Neuronal stem cell (in vitro differentiated cells): ENCODE measurements at places on chromosomes 3 and 15.
A peak's percentile ranks its signal among the peaks of the same experiment; 100 is the strongest.

DNA sequence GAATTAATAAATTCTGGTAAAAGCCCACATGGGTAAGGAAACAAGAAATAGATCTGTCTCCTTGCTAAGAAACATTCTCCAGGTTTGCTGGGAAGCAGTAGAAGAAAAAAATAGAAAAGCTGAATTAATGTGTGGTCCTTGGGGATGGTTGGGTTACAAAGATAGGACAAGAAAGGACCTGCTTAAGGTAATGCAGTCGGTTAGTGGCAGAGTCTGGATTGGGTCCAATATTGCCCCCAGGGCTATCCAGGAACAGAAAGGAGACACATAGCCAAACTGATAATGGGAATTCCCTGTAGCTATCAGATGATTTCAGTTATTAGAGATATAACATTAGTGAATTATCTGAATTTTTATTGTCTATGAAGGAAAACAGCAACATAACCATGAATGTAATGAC, 584.3 kb downstream of the ROBO1 start:
- no peak overlapping the region for H3K4me3 ChIP-seq
- no peaks in the 10 kb centered on the region for H3K27me3 ChIP-seq

DNA sequence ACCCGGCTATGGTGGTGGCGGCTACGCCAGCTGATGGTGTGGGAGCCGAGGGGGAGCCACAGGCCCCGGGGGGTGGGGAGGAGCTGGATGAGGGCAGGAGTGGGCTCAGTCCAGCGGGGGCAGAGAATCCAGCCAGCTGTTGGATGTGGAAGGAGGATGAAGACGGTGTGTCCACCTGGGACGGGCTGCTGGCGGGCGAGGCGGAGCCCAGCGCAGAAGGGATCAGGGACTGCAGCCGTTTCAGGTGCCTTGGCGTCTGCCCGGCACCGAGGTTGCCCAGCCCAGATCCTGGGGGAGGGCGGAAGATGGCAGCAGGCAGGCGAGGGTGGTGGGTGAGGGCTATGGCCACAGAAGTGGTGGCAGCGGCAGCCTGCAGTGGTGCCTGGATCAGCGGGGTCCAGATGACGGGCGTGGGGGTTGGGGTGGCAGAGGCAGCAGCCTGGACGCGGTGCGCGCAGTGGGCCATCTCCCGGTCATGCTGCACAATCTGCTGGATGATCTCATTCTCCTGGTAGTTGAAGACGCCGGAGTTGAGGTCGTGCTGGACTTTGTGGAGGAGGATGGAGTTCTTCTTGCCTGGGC, 45.3 kb downstream of the HCN4 start:
- H3K27me3 ChIP-seq, result no peaks in the 10 kb centered on the region
- H3K27ac ChIP-seq, result no peak overlapping the region
- peaks cover 2% of the 10 kb centered on the region for H3K4me1 ChIP-seq

DNA sequence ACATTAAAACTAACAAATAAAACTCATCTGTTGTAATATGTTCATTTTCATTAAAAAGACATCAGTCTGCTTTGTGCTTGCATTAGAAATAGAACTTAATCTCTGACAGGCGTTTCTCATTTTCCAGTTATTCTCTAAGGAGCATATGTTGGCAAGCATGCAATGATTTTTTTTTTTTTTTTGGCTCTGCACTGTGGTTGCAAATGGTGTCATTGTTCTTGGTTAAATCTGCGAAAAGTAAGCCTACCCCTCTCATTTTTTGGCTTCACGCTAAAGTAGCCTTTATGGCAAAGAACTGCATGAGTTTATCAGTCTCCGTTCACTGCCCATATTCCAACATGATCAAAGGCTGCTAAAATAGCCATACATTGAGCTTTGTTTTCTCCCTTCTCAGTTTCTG, 403.2 kb downstream of the MECOM start:
- H3K27ac ChIP-seq, result no peak overlapping the region
- no peaks in the 10 kb centered on the region for H3K4me1 ChIP-seq
- DNase-seq, result no peak
- no peaks in the 10 kb centered on the region for H3K36me3 ChIP-seq
- H3K4me3 ChIP-seq, result no peak overlapping the region
- no peaks in the 10 kb centered on the region for H3K27me3 ChIP-seq

- peaks cover 3% of the 10 kb centered on the region for H3K27me3 ChIP-seq
- DNase-seq, result no peak
- H3K27ac ChIP-seq, result no peak overlapping the region
- H3K4me1 ChIP-seq, result peaks cover 18% of the 10 kb centered on the region
Measured at GRCh38 chr3:45223889-45224727, 2.0 kb downstream of the TMEM158 start.

- no peak overlapping the region for H3K27ac ChIP-seq
- no peaks in the 10 kb centered on the region for H3K27me3 ChIP-seq
- H3K36me3 ChIP-seq, result no peaks in the 10 kb centered on the region
Measured at GRCh38 chr3:55571913-55572312, 84.8 kb upstream of the WNT5A start.

DNA sequence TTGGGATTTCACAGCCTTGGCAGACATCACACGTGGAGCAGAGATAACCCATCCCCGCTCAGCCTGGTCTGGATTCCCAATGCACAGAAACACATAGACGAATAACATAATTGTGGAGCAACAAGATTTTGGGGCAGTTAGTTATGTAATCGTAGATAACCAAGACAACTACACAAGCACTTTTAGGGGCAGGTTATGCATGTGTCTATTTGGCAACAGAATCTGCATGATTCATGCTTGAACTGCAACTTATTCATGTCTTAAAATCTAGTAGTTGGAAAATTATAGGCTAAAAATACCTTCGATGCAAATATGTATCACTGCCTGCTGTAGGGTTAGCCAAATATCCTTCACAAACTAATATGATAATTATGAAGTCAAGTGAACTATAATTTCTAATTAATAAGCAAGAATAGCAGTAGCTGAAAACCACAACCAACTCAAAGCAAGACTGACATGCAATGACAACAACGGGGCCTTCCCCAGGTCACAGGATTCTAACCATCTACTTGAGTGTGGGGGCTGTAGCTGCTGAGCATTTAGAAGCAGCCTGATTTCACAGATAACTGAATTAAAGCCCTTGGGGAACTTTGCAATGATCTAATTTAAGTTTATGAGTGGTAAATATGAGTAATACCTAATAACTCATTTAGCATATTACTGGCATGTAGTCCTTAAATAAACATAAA, 31.1 kb downstream of the DGKG start:
- H3K27me3 ChIP-seq, result peaks cover 12% of the 10 kb centered on the region
- H3K4me1 ChIP-seq, result no peaks in the 10 kb centered on the region
- no peaks in the 10 kb centered on the region for H3K36me3 ChIP-seq
- no peak overlapping the region for H3K4me3 ChIP-seq

DNA sequence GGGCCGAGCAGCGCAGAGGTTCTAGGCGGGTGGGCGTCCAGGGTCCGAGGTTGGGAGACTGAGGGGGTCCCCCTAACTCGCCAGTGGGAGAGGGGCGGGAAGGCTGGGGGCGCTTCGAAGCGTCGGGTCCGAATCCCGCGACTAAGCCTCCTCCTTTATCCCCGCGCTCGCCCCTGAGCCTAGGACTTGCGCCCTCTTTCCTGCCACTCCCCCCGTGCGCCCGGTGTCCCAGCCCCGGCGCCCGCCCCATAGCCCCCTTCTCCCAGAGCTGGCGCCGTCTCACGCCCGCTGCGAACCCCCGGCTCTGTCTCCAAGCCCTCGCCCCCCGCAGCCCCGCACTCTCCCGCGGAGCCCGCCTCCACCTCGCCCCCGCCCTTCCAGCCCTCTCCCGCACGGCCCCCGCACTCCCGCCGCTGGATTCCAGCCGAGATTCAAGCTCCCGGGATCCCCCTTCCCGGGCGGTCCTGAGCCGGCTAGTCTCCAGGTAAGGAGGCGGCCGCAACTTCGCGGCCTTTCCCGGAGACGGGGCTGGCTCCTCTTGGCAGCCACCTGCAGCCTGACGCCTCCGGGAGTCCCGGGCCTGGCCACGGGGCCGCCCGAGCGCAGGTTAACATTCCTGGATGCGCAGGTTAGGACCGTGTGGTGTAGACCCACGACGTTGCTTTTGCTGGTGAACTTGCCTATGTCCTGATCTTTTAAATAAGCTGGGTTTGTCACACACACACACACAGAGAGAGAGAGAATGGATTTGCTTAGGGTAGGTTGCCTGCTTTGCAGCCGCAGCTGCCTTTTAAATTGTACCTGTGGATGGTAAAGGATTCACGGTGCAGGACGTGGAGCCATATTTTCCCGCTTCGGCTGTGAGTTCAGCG, 563 bp downstream of the PXYLP1 start:
- peaks cover 8% of the 10 kb centered on the region for H3K4me1 ChIP-seq
- H3K27ac ChIP-seq, result no peak overlapping the region
- H3K4me3 ChIP-seq, result peak overlapping the region; percentile 71
- peaks cover 2% of the 10 kb centered on the region for H3K36me3 ChIP-seq
- peaks cover 15% of the 10 kb centered on the region for H3K27me3 ChIP-seq
- peak; percentile 29 for DNase-seq

DNA sequence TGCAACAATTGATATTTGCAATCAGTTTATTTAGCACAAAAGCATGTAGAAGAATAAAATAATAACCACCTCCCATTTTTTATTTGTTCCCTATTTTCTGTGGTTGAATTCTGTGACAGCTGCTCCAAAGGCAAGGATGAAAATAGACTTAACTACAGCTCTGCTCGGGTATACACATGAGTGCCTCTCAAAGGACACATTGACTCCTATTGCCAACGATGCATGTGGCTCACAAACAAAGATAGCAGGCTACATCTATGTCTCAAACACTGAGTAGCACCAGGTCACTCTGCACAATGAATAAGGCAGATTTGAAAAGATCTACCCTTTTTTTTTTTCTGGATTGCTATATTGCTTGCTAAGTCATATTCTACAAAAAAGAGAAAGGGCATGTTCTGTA, 612.9 kb downstream of the ROBO1 start:
- no peaks in the 10 kb centered on the region for H3K36me3 ChIP-seq
- peaks cover 5% of the 10 kb centered on the region for H3K4me1 ChIP-seq
- H3K27me3 ChIP-seq, result no peaks in the 10 kb centered on the region

DNA sequence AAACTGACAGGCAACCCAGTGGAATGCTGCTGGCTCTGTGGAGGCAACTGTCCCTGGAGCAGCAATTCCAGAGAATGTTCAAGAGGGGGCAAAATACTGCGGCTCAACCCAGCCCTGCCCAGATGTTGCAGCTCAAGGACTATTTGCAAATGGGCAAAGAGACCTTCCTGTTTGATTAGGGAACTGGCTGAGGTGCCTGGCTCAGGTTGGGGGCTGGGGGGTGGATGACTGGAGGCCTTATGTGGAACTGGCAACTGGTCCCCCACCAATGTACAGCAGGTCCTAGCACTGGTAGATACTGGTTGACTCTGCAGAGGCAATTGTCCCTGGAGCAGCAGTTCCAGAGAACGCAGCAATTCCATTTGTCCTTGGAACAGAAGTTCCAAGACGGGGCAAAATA, 302.5 kb downstream of the ZPLD1 start:
- no peak overlapping the region for H3K4me3 ChIP-seq
- H3K27ac ChIP-seq, result no peak overlapping the region
- H3K27me3 ChIP-seq, result no peaks in the 10 kb centered on the region
- no peak for DNase-seq

DNA sequence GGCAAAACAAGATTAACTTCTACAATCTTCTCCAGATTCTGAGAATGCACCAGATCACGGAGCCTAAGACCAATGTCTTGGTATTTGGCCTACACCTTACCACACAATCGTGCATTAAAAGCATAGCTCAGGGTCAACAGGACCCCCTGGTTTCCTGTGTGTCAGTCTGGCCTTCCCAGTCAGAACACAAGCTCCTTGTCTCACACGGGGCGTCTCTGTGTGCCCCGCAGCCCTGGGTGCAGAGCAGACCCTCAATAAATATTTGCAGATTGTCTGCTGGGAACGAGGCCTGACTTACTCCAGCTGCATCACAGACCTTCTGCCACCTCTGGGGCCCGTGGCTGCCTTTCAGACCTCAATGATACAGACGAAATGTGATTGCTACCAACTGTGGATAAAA, 82.5 kb upstream of the CTNNB1 start:
- H3K4me3 ChIP-seq, result no peak overlapping the region
- peaks cover 2% of the 10 kb centered on the region for H3K27me3 ChIP-seq
- DNase-seq, result no peak
- no peaks in the 10 kb centered on the region for H3K36me3 ChIP-seq
- H3K27ac ChIP-seq, result no peak overlapping the region

DNA sequence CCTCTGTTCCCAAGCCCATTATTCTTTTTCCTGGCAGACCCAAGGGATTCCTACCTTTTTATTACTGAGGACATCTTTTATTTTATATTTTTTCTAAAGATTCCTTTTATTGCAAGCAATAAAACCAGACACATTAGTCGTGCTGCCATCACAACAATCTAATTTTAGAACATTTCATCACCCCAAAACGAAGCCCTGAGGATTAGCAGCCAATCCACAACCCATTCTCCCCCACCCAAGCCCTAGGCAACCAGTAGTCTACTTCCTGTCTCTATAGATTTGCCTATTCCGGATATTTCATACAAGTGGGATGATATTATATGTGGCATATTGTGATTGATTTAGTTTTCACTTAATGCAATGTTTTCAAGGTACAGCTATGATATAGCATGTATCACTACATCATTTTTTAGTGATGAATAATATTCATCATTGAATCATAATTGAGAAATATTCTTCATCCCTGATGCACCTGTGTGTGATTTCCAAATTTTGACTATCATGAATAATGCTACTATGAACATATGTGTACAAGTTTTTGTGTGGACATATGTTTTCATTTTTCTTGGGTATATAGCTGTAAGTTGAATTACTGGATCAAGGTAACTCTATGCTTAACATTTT, 65.7 kb downstream of the IL1RAP start:
- no peak overlapping the region for H3K4me3 ChIP-seq
- H3K36me3 ChIP-seq, result no peaks in the 10 kb centered on the region
- DNase-seq, result no peak
- no peak overlapping the region for H3K27ac ChIP-seq
- no peaks in the 10 kb centered on the region for H3K27me3 ChIP-seq
- H3K4me1 ChIP-seq, result no peaks in the 10 kb centered on the region

DNA sequence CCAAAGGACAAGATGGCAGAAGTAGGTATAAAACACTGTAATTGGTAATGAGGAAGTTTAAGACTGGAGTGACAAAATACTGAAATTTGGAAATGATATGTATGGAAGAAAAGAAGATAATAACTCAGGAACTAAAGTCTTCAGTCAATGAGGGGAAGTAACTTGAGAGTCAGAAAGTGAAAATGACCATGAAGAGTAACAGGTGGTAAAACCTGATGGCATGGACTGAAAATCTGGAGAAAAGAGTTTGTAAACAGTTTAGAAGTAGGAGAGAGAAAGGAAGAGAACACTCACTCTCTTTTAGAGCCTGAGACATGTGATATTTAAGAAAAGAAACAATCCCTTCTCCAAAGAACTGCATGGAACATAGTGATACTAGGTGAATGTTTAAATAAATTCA, 387.9 kb downstream of the PYDC2 start:
- no peaks in the 10 kb centered on the region for H3K36me3 ChIP-seq
- H3K27me3 ChIP-seq, result no peaks in the 10 kb centered on the region
- H3K27ac ChIP-seq, result no peak overlapping the region
- peaks cover 6% of the 10 kb centered on the region for H3K4me1 ChIP-seq
- H3K4me3 ChIP-seq, result no peak overlapping the region
- DNase-seq, result no peak

DNA sequence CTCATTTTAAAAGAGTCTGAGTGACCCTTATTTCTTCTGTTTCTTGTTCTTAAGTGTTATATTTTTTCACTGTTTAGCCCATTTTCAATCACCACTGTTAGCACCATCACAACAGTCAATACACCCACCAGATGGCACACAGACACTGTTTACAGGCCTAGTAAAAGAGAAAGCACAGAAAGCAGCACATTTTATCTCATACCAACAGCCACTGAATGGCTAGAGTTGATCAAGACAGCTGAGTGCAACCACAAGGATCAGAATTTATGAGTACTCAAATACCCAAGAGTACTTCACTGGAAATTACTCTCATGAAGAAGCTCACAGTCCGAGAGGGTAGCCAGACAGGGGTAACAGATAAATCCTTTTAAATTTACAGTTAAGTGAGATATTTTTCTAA, 127.0 kb downstream of the TFDP2 start:
- H3K36me3 ChIP-seq, result peaks cover 50% of the 10 kb centered on the region
- no peak overlapping the region for H3K27ac ChIP-seq
- H3K4me3 ChIP-seq, result no peak overlapping the region
- no peaks in the 10 kb centered on the region for H3K27me3 ChIP-seq
